Activated CD8-positive, alpha-beta T cell treated with anti-CD3 and anti-CD28 coated beads for 36 hours (primary cell): ENCODE measurements at places on chromosomes 7 and 10.

GRCh38 chr7:117225536-117225935 is 97.3 kb downstream of the WNT2 start:
- H3K4me1 ChIP-seq: no peaks in the 10 kb centered on the region
- peaks cover 4% of the 10 kb centered on the region for H3K36me3 ChIP-seq
- no peak for DNase-seq
- no peak overlapping the region for H3K27ac ChIP-seq
- H3K4me3 ChIP-seq: no peak overlapping the region
- no peaks in the 10 kb centered on the region for H3K27me3 ChIP-seq

- peaks cover 22% of the 10 kb centered on the region for H3K4me1 ChIP-seq
- no peak overlapping the region for H3K27ac ChIP-seq
- H3K36me3 ChIP-seq: peaks cover 9% of the 10 kb centered on the region
- H3K27me3 ChIP-seq: no peaks in the 10 kb centered on the region
These were observed 59.7 kb downstream of the ZNF467 start for GRCh38 chr7:149713731-149714068.

- H3K36me3 ChIP-seq: peaks cover 62% of the 10 kb centered on the region
- H3K4me3 ChIP-seq: no peak overlapping the region
- no peak overlapping the region for H3K27ac ChIP-seq
- peak; percentile 61 for DNase-seq
- no peaks in the 10 kb centered on the region for H3K27me3 ChIP-seq
These were observed 32.6 kb downstream of the IKZF1 start for GRCh38 chr7:50336894-50337703.

- H3K36me3 ChIP-seq: peaks cover 3% of the 10 kb centered on the region
- H3K27ac ChIP-seq: no peak overlapping the region
- DNase-seq: no peak
- peaks cover 28% of the 10 kb centered on the region for H3K4me1 ChIP-seq
These were observed 1.6 kb upstream of the CASD1 start for GRCh38 chr7:94507962-94508361.

DNA sequence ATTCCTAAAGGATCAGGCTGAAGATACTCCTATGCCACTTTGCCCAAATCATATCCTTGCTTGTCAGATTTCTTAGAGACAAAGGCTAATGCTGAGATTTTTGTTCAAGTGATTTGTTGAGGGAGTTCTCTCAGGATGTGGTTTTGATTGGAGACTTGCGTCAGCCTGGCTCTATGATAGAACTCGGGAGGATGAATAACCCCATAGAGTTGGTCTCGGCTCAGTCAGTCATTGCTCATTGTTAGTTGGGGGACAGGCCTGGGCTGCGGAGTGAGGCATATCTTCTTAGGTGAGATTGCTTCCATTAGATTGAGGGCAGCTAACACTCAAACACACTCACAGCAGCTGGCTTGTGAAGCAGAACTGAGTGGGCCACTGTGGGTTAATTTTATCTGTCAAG is 203.4 kb downstream of the KIF20B start:
- peaks cover 5% of the 10 kb centered on the region for H3K27me3 ChIP-seq
- peak; percentile 10 for DNase-seq
- no peak overlapping the region for H3K27ac ChIP-seq
- no peak overlapping the region for H3K4me3 ChIP-seq
- H3K36me3 ChIP-seq: no peaks in the 10 kb centered on the region
- no peaks in the 10 kb centered on the region for H3K4me1 ChIP-seq
